Memory B cell (primary cell): ENCODE measurements at places on chromosomes 4 and X.

- DNase-seq, result no peak
Measured at GRCh38 chr4:61511716-61512488, 311.8 kb downstream of the ADGRL3 start.

DNA sequence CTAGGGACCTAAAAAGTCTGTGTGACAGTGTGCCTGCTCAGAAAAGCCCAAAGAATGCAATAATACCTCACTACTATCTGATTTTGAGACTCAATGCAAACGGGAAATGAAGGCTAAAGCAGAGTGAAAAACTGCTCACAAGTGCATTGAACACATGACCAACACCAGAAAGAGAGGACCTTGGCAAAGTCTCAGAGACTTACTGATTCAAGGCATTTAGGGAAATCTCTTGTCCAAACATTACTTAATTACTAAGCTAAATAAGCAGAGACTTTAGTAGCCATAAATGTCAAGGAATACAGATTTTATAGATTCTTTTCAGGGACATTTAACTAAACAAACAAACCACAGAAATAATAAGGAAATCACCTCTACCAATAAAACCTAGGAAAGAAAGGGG, 916.0 kb downstream of the FSTL5 start:
- DNase-seq, result no peak

GRCh38 chr4:186563761-186564160, 8.4 kb upstream of the MTNR1A start:
- no peak for DNase-seq

GRCh38 chrX:136021903-136022302, 36.7 kb downstream of the SLC9A6 start:
- no peak for DNase-seq

GRCh38 chr4:12658146-12658545, 826.0 kb downstream of the RAB28 start:
- no peak for DNase-seq

DNA sequence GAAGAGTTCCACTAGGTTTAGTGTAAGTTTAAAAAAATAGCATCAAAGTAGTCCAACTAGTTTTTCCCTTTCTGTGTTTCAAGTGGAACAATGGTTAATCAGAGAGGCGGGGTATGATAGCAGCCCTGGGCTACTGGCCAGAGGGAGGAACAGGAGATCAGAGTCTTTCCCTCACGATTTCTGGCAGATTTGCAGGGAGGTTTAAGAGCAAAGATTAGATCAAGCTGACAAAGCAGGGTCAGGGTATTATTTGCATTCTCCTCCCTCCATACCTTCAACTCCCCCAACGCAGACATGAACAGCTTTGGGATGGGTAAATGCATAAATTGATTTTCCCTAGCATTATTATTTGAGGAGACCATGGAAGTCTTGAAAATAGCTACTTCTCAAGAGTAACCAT, 277.6 kb upstream of the DIAPH2 start:
- no peak for DNase-seq

DNA sequence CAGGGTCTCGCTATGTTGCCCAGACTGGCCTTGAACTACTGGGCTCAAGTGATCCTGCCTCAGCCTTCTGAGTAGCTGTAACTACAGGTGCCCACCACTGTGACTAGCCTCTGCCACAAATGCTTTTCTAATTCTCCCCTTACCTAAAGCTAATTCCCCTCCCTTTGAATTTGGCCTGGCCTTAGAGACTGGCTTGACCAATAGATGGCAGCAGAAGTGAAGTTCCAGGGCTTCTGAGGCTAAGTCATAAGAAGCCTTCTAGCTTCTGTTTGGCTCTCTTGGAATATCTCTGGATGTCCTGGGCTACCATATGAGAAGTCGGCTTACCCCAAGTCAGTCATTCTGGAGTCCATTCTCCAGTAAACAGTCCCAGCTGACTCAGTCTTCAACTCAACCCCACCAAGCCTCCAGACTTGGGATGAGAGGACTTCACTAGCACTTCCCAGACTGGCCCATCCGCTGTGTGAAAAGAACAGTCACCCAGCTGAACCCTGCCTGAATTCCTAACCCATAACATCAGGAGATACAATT, 61.0 kb downstream of the HPRT1 start:
- DNase-seq, result no peak

DNA sequence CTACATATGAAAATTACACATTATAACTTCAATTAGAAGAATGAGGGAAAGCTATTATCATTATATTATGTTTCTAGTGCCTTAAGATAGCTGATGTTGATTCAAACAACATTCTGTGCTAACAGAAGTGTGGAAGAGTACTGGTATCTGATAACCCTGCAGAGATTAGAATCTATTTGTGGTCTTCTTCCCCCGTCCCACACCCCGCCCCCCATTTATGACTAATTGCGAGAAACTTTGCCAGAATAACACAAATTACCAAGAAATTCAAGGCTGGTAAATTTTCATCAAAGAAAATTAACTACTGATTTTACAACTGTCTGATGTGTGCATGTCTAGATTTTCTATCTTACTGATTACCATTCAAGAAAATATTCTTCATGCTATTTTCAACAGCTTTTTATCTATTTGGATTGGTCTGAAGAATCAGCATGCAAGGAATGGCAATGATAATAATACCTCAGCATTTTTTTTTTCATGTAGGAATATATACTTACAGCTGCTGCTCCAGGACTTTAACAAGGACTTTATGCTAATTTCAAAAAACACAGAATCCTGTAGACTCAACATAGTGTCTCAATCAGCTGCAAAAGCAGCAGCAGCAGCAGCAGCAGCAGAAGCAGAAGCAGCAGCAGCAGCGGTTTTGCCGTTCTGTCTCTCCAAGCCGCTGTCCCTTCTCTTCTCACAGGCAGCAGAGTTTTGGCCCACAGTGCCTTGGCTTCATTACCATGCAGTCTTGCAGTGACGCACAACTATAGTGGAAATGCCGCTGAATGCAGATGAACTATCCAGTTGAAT, 126.7 kb downstream of the FRYL start:
- DNase-seq, result no peak

- no peak for DNase-seq
Measured at GRCh38 chr4:2651998-2652397, 104.1 kb downstream of the TNIP2 start.

GRCh38 chrX:102849396-102849795, 87.7 kb upstream of the RAB40AL start:
- DNase-seq, result no peak

- no peak for DNase-seq
Measured at GRCh38 chr4:30620711-30621110, 99.5 kb upstream of the PCDH7 start.

GRCh38 chr4:12957108-12957507, 527.0 kb downstream of the RAB28 start:
- no peak for DNase-seq

DNA sequence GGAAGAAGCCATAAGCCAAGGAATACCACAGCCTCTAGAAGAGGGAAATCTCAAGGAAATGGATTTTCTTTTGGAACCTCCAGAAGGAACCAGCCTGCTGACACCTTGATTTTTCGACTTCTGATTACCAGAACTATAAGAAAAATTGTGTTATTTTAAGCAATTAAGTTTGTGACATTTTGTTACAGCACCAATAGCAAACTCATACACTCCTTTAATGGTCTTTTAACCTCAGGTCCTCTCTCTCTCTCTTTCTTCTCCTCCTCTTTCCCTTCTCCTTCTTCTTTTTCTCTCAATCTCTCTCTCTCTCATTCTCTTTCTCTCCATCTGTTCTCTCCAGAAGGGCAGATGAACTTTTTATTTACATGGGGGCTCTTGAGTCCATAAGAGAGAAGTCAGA, 26.3 kb downstream of the ARSD start:
- no peak for DNase-seq

DNA sequence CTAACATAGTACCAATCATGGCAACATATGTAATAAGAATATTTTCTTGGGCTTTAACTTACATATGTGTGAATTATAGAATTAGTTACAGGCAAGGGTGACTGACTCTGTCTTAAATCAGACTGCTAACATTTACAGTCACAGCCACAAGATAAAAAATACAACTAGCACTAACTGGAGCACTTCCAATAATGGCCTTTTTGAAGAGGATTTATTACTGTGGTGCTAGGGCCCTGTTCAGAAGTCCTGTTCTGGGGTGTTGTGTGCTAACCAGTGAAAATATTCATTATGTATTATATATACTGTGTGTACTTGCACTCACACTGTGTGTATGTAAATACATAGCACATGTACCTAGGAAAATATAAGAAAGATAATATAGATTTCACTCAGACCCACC, 1611.2 kb downstream of the PCDH18 start:
- DNase-seq, result no peak

- DNase-seq, result peak; percentile 42
Measured at GRCh38 chrX:10110984-10111363, 45.8 kb upstream of the CLCN4 start.

DNA sequence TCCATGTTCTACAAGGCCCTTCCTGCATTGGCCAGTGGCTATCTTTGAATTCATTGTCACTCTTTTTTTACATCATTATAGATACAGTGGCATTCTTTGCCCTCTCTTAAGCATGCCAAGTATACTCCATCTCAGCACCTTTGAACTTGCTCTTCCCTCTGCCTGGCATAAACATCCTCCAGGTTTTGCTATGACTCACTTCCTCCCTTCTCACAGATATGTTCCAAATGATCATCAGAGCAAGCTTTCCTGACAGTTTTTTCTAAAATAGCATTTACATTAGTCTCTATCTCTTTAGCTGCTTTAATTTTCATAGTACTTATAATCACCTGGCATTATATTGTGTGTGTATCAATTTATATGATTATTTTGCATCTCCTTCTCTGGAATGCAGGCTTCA, 553.3 kb upstream of the MAGEB2 start:
- no peak for DNase-seq

DNA sequence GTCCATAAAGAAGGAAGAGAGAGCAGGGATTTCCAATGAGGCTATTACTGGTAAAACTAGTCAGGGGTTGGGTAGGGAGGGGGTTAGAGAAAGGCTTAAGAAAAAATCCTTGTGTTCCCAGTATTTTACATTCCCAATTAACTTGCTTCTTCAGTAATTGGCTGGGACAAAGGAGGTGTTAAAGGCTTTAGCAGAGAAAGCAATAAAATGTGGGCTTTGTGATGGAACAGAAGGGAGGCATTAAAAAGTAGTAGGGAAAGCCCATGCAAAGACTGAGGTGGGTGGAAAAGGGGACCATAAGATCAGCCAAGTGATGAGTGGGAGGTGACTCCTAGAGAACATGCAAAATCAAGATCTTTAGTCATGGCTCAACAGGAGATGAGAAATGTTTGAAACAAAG, 1467.2 kb downstream of the RPA4 start:
- no peak for DNase-seq

- no peak for DNase-seq
Measured at GRCh38 chr4:21102667-21103066, 402.4 kb downstream of the PACRGL start.

GRCh38 chrX:115892787-115893671, 277.5 kb upstream of the AGTR2 start:
- no peak for DNase-seq

- DNase-seq, result no peak
Measured at GRCh38 chr4:26889356-26889755, 28.7 kb downstream of the STIM2 start.

DNA sequence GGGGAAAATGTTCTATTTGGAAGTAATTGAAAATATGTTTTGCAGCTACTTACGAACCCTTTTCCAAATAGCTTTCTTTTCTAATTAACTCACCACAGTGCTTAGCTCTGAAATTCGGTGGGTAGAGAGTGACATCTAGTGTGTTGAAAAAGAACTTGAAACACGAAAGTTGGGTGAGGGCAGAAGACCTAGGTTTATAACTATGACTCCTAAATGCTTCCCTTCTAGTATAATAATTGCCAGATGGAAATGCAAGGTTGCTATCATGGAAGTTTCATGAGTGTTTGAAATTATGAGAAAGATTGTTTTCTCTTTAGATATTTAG, 77.3 kb upstream of the NOCT start:
- DNase-seq, result no peak

DNA sequence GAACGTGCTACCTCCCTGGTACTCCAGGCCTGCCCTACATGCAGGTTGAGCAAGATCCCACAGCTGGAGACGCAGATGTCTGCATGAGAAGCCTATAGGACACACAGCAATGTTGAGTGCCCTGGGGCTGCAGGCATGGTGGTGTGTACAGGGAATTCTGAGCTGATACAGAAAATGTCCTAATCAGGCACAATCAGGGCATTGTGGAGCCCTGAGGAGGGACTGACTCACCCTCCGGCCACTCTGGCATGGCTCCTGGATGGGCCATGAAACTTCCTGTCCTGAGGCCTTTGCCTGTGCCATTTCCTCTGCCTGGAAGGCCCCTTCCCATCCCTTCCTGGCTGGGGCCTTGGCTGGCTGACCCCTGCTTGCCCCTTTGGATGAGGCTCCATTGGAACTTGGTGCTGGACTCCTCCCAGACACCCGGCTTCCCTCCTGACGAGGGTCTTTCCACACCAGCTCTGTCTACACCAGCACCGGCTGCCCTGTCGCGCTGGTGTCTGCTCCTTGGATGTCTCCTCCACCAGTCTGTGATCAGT, 16.7 kb upstream of the AFAP1 start:
- DNase-seq, result no peak

DNA sequence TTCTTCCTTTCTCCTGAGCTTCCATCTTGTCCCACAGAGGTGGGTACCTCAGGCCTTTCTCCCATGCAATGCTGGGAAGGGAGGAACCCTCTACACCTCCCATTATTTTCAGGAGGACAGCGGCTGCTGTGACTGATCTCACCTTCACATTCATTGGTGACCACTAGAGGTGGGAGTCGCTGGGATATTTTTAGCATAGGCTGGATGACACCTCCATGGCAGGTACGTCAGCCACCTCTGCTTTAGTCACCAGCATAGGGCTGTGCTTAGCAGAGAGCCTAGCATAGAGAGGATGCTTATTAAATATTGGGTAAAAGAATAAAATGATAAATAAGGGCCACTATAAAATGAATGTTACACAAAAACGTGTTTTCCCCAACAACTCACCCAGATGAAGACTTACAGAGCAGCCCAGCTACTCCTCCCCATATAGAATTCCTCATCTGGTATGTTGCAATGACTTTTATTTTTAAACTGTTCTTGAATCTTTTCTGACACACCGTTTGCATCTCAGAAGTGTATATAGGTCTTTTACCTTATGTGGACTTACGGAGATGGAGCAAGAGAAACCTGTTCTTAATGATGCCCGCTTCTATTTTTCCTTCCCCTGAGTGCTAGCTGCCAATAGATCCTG, 60.9 kb upstream of the SORBS2 start:
- DNase-seq, result no peak

- no peak for DNase-seq
Measured at GRCh38 chr4:173506597-173507211, 23.3 kb downstream of the HAND2 start.
